LHCN-M2 (cell line): ENCODE measurements at places on chromosomes 2 and 18.

- DNase-seq: no peak
Measured at GRCh38 chr2:34241905-34242762, 643.0 kb upstream of the FAM98A start.

DNA sequence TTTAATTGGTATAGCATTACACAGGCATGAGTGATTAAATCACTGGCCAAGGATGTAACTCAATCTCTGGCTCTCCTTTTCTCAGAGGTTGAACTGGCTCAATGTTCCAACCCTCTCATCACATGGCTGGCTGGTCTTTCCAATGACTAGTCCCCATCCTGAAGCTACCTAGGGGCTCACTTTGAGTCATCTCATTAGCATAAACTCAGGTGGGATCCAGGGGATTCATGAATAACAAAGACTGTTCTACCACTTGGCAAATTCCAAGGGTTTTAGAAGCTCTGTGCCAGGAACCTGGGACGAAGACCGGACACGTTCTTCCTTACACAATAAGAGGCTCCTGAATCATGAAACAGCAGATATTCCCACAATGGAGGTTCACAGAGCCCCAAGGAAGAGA lies 145.0 kb upstream of the SPATS2L start:
- no peak for DNase-seq

GRCh38 chr18:64791236-64791635 lies 642.3 kb upstream of the LINC00305 start:
- no peak for DNase-seq

DNA sequence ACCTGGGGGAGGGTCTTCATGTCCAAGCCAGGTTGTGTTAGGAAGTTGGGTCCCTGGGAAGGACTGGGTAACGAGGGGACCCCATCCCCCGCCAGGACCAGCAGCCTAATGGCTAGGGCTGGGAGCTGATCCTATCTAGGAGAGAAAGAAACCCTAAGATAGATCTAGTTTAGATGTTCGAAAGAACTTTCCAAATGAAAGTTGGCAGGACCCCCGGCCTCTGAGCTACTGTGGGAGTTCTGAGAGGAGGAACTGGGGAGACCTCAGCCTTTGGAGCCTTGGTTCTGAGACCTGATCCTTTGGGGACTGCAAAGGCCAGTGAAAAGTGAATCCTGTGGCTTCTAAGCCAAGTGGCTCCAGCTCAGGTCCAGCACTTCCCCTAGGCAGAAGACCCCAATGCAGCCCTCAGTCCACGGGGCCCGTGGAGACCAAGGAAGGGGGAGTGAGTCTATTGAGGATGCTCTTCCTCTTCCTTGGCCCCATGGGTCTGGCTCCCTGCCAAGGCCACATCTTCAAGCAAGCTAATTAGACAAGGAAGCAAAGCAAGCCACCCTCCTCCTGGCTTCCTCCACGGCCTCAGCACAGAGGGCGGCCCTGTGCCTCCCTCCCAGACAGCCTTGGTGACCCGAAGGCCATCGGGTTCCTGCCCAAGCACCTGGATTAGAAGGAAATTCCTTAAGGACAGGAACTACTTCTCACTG lies 23.5 kb downstream of the CCT7 start:
- DNase-seq: no peak

- no peak for DNase-seq
Measured at GRCh38 chr2:169354244-169354643, 8.1 kb downstream of the LRP2 start.

DNA sequence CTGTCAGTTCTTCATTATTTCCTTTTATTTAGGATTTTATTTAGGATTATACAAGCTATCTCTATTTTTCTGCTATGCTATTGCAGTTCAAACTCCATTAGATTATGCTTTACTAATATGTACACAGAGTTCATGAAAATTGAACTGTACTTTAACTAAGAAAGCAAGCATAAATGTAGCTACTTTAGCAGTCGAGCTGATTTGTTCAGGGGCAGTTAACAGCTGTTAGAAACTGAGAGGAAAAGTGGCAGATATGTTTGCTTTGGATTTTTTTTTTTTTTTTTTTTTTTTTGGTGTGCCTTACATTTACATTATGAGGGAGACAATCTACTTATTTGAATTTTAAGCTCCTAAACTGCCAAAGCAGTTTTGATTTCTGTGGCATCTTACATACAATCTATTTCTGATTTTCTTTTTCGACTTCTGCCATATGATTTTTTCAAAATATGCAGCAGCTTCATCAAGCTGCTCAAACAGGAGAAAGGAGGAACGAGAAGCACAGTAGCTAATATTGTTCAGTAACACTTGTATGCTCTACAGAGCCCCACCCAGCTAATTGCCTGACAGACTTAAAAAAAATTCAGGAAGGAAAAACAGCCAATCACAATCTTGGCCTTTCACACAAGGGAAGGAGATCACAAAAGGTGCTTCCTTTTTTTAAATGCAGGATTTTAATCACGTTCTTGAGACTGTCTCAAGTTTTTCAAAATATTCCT lies 233.4 kb upstream of the SIX3 start:
- no peak for DNase-seq

DNA sequence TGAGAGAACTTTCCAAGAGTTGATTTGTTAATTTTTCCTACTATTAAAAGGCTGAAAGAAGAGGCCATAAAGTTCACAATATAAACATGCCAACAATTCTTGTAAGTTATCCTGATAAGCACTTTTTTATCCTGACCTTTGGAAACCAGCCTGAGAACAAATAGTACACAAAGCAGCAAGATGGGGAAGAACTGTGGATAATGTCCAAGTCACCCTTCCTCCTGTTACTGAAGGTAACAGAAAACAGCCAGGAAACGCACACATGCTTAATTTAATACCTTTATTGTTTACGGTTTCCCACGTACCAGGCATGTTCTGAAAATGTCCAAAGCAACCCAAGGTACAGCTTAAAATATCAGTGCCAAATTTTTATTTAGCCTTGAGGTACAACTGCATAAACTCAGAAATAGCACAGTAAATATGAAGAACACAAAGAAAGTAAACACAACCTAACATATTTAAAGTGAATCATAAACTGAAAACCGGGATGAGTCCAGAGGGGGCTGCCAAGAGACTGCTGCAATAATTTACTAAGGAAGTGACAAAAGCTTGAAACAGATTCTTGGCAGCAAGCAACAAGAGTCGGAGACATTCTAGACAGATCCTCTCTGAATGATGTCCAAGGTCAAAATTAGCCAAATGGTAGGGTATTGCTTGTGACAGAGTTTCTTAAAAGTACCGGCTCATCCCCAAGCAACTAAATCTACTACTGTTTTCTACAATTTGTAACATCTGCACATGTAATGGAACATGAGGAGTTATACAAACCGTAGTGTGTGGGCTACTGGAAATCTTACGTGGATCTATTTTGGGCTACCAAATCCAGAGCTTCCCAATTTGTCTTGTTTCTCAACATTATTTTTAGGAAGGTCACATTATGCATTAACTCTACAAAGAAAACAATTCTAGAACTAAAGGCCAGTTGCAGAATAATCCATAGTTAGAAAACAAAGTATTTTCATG lies 93.2 kb downstream of the CABYR start:
- DNase-seq: peak; percentile 12

GRCh38 chr2:105087273-105087672 lies 49.4 kb downstream of the MRPS9 start:
- DNase-seq: no peak
